ENCODE measurements at places on chromosomes 16 and 17.

GRCh38 chr17:75109407-75110233, at the start of gene ARMC7:
ARMC7 (plus strand) TSS chr17:75109969; CDS start chr17:75110289, 320 bp downstream.
- peak; percentile 95 for DNase-seq

DNA sequence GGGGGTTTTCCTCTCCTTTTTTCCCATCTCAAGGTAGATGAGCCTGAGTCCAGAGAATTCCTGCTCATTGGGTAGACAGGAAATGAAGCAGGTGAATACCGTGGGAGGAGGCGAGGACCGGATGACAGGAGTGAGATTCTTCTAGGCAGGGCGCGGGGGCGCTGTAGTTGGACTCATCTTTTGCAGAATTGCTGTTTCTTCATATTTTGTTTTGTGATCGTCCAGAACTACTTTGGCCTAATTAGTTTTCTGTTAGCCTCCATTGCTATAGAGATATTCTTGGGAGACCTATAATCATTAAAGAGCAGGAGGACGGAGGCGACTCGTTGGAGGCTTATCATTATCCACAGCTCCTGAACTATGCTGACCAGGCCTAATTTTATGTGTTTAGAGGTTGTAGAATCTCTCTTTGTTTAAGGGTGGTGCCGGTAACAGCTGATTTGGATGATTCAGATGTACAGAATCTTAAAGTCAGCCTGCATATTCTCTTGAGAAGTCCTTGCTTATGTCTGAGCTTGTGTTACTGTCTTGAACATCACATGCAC, 650 bp downstream of the ATP6V0A1 start:
- peak; percentile 48 for DNase-seq

- DNase-seq, result no peak
Observed at GRCh38 chr17:82844796-82845162, 5.0 kb upstream of the ZNF750 start.

DNA sequence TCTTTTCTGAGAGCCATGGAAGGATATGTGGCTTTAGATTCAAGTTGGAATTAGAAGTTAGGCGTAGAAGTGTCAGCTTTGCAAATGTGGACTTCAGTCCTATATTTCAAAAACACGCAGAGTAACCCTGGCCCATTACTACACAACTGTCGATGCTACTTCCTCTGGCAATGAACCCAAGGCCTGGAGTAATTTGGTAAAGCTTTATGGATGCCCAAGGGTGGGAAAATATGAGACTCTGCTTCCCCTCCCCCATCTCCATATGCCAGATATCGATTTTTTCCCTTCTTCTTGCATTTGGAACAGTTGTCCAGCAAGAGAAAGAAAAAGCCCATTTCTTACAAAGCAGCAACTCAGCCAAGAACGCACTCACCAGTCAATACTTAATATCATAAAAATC, 2.9 kb upstream of the MAP1LC3B start:
- DNase-seq, result no peak

Data from activated CD4-positive, alpha-beta T cell treated with anti-CD3 and anti-CD28 coated beads, Interleukin-2, amount 50 U/mL, for 48 hours (primary cell).